Occipital lobe (tissue), 3 donors: ENCODE measurements at places on chromosomes 2 and 18. TPM values are rescaled to one million over a fixed set of nuclear protein-coding genes. Genes with fewer than 3 reads are reported as not detected.

GRCh38 chr18:3079653-3080052 is 66.7 kb upstream of the LPIN2 start:
- DNase-seq: no peak

- DNase-seq: no peak
Measured at GRCh38 chr18:55173291-55173690, 214.0 kb upstream of the CCDC68 start.

- no peak for DNase-seq
Measured at GRCh38 chr2:239639421-239640185, 238.8 kb upstream of the HDAC4 start.

GRCh38 chr2:159051661-159052060 is 83.2 kb downstream of the TANC1 start:
- no peak for DNase-seq

GRCh38 chr2:190607657-190608357 is 41.1 kb upstream of the NAB1 start:
- no peak for DNase-seq

DNA sequence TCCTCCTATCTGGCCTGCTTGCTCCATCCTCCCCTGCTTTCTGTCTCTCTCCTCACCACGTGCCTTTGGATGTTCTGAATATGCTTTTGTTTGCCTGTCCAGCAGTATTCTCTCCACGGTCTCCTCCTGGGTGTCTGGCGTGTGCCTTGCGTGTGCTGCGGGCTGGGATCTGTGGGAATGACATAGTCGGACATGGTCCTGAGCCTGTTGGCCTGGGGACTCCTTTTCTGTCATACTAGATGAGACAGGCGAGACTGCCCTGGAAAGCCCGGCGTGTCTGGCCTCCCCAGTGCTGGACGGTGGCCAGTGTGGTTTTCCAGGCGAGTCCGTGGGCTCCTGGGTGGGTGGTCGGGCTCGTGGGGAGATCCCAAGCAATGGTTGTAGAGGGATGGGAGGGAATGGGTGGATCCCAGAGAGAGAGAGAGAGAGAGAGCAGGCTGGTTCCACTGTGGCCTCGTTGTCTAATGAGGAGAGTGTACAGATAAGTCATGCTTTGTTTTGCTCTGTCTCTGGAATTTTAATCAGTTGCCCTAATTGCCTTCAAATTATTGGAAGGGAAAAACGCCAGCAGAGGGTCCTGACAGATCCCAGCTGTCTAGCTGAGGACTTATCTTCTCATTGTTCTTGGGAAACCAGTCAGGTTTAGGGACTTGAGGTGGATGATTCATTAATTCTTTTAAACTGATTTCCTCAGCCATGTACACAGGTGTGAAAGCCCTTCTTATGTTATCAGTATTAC is 58.3 kb downstream of the HPCAL1 start:
- DNase-seq: no peak

GRB14 gene
- total RNA-seq: 24.0 TPM

MDH1B gene
- 2.5 TPM for total RNA-seq

DSG1 gene
- 0.16 TPM for total RNA-seq

MATN3 gene
- 1.1 TPM for total RNA-seq

HOXD13 gene
- total RNA-seq: not detected

TPO gene
- total RNA-seq: not detected
